Activated CD8-positive, alpha-beta memory T cell treated with anti-CD3 and anti-CD28 coated beads for 48 hours (primary cell): ENCODE measurements at places on chromosomes 7 and 10.

DNA sequence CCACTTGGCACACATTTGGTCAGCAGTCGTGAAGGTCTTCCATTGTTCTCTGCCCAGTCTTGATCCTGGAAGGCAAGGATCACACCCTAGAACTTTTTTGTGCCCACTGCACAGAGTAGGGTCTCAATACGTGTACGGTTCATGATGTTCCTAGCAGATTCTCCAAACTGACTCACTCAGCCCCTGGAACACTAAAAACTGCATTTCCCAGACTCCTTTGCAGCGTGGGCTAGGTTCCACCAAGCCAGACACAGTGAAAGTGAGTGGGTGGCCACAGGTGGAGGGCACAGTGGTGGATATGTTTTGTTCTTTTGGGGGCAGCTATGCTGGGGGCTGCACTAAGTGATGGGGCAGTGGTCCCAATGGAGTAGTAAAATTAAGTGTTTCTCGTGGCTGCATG is 1.5 kb upstream of the LHPP start:
- no peak for DNase-seq

DNA sequence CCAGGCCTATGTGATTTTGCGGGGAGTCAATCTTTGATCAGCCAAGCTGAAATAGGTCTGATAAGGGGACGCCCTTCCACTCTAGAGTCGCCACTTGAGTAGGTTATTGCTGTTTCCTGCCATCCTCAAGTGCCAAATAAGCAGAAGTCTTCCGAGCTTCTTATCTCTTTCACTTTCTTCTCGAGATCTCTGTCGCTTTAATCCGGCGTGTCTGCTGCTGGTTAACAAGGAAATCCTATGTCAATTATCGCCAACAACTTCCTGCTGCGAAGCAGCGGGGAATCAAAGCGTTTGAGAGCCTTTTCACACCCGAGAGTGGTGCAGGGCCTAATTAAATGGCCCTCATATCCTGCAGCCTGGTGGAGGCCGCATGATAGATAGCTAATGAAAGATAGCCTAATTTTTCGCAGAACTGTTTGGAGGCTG is 215.9 kb downstream of the RAB11FIP2 start:
- DNase-seq = no peak

DNA sequence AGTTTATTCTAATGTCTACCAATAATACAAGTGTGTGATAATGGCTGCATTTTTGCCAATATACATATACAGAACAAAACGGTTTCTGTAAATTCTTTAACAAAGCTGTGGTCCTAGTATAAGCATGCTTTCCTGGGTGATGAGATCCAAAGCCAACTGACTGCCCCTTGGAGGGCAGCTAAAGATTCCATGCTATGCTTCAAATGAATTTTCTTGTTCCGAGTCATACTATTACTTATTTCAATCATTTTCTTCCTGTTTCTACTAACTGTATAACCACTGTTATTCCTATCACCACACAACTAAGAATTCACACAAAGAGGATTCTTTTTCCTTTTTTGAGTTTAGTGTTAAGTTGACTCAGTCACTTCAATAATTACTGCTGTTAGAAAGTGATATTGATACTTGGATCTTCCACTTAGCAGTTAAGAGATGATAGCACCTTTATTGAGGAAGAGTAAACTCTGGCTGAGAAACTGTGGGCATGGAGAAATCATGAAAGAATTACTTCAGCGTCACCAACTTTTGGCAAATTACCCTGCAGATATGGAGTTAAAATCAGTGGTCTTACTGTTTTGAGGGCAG is 197.5 kb downstream of the ARL4A start:
- DNase-seq = no peak

DNA sequence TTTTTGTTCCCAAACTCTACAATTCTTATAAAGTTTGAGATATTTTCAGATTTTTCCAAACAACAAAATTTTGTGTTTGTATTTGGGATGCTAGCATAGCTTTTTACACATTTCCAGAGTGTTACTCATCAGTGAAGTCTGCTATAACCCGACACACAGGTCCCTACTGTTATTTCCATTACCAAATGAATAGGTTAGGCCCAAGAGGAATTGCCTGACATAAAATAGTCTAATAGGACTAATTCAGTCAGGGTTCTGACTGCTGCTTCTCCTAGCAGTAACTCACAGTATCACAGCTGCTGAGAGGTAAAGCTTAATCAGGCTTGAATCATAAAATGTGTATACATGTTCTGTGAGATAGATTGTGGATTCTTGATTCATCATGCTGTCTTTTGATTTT is 49.1 kb upstream of the STRIP2 start:
- no peak for DNase-seq

DNA sequence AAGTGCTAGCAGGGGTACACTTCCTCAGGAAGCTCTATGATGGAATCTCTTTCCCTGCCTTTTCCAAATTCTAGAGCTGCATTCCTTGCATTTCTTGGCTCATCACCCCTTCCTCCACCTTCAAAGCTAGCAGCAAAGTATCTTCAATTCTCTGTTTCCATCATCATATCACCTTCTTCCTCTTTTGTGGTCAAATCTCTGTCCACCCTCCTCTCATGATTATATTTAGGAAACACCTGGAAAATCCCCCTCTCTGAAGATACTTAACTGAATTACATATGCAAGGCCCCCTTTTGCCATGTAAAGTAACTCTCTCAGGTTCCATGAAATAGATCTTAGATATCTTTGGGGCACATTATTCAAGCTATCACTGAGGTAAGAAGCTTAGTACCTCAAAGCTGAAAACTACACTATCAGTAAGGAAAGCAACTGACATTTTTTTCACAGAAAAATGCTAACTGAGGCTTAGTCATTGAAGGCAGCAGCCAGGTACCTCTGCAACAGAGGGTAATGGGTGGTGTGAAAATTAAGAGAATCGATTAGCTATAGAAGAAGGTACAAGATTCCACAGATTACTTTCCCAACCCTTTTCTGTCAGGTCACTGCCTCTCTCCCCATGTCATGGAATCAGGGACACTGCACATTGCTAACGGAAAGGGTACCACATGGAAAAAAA is 197.3 kb downstream of the MACC1 start:
- DNase-seq = no peak
